ENCODE measurements at places on chromosomes 11 and 22. TPM values are rescaled to one million over a fixed set of nuclear protein-coding genes. Genes with fewer than 3 reads are reported as not detected.

GRCh38 chr11:134762248-134763029, 350.4 kb upstream of the B3GAT1 start:
- DNase-seq = no peak

IGLL1 gene
- total RNA-seq = not detected

DNA sequence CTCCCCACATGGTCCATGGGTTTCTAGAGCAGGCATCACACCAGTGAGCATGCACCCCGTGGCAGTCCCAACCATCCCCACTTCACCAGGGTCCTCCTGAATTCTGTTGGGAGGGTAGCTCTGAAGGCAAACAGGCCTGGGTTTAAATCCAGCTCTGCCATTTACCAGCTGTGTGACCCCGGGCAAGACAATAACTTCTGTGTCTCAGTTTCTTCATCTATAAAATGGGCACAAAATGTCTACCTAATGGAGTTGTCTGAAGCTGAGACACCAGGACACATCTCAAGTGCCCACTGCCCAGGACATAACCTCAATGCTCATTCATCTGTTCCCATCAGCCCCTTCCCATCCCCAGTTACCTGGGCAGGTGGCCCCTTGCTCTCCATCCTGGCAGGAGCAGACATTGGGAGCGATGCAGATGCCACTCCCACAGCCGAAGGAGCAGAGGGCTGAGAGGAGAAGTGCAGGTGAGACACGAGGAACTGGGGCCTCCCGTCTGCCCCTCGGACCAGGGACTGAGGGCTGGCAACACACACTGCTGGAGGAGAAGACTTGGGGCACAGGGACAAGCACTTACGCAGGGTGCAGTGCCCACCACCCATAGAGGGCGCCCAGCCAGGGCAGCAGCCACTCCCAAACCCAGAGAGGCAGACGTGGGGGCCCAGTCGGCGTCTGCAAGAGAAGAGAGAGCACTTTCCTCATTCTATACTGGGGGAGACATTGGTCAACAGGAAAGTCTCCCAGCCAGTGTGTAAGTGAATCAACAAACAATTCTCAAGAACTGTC, 4.0 kb downstream of the VWCE start:
- DNase-seq = no peak

DEUP1 gene
- total RNA-seq = not detected

DNA sequence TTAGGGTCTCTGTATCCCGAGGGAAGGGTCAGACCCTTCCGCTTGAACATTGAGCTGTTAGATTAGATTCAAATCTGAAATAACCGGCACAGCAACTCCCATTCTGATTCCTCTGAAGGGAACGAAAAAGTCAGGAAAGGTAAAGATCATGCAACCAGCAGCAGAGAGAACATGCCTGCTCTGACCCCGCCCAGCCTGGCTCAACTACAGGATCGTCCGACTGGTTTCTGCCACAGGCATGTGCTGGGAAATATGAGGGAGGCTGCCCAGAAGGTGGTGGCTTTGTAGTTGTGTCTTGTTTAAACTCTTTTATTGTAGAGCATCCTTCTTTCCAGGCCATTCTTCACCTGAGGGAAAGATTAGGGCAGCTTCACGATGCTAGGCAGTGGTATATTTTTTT, 5.0 kb upstream of the MTNR1B start:
- no peak for DNase-seq

DNA sequence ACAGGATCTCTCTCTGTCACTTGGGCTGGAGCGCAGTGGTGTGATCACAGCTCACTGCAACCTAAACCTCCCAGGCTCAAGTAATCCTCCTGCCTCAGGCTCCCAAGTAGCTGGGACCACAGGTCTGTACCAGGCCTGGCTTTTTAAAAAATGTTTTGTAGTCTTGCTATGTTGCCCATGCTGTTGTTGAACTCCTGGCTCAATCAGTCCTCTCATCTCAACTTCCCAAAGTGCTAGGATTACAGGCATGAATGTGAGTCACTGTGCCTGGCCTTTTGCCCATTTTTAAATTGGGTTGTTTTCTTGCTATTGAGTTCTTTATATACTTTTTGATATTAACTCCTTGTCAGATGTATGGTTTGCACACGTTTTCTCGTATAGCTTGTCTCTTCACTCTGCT, 33.0 kb upstream of the PITPNB start:
- DNase-seq = peak; percentile 14

DNA sequence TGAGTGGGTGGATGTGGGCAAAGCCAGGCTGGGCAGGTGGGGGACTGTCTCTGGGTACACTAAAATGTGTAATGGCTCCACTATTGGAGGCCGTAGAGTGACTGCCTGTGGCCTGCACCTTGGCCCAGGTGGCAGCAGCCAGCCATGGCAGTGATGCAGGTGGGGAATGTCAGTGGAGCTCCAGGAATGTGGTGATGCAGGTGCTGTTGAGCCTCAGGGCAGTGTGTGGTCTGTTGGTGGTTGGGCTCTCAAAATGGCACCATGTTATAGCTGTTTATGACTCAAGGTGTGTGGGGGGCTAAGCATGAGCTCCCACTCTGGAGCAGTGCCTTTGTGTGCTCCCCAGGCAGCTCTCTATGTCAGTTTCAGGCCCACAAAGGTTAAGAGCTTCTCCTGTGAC, 40.2 kb upstream of the CCDC90B start:
- no peak for DNase-seq

DNA sequence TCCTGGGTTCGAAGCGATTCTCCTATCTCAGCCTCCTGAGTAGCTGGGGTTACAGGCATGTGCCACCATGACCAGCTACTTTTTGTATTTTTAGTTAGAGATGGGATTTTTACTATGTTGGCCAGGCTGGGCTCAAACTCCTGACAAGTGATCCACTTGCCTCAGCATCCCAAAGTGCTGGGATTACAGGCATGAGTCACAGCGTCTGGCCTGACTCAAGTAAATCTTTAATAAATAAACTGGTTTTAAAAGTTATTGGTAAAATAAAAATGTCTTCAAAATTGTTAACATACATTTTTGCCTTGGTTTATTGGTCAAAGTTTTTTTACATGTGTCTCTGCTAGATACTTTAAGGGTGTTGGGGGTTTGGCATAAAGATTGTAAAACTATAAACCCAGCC, 7.3 kb upstream of the PES1 start:
- DNase-seq = no peak

DNA sequence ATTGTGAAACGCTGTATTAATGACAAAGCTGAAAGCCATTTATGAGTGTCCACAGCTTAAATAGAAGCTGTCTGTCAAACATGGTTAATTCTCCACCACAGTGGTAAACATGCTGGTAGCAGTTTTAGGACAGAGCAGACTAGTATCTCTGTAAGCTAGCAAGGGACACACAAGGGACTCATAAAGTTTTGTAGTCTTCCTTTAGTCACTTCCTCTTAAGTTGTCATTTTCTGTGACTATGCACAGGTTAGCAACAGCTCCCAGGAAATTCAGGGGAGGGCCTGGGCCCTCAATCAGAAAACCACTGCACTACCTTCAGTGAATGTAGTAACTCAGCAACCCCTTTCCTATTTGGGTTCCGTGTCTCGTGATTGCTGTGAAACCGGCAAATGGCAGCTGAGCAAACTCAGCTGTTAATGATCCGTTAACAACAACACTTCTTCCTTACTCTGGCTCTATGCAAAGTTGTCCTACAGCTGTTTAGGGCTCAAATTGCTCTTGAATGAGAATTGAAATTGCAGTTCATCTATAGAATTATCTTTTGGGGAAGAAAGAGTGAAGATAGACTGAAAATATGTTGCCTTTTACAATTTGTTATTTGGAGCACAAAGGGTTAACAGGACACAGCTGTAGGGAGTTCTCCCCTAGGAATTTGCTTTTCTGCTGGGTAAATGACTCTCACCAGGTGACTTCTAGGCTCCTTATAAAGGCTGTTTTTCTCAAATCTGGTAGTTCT, at the start of gene MMP26:
MMP26 (plus strand) TSS at position 731 of the 736 bp plus-strand sequence.
- no peak for DNase-seq

DNA sequence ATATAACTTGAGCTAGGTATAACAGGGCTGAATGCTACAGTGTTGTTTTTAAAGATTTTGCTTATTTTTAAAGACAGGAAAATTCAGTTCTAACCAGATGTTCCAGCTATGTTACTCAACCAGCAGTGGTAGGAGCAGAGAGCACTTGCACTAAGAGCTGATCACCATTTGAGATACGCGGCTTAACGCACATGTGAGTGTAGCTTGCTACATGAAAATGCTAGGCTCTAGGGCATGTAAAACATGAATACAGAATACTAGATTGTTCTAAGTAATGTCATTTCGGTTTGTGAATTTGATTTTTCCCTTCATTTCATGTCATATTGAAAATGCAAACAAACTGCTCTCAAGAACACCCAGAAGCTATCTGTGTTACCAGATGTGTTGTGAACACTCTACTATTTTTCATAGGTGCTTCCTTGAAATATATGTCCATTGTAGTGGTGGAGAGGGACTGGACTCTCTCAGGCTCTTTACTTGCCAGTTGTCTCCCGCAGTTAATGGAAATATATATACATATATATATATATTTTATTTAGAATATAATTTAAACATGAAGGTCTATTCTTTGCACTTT, 10.8 kb upstream of the TECTA start:
- no peak for DNase-seq

OR52E8 gene
- not detected for total RNA-seq

ZNRF3 gene
- 6.4 TPM for total RNA-seq

DNA sequence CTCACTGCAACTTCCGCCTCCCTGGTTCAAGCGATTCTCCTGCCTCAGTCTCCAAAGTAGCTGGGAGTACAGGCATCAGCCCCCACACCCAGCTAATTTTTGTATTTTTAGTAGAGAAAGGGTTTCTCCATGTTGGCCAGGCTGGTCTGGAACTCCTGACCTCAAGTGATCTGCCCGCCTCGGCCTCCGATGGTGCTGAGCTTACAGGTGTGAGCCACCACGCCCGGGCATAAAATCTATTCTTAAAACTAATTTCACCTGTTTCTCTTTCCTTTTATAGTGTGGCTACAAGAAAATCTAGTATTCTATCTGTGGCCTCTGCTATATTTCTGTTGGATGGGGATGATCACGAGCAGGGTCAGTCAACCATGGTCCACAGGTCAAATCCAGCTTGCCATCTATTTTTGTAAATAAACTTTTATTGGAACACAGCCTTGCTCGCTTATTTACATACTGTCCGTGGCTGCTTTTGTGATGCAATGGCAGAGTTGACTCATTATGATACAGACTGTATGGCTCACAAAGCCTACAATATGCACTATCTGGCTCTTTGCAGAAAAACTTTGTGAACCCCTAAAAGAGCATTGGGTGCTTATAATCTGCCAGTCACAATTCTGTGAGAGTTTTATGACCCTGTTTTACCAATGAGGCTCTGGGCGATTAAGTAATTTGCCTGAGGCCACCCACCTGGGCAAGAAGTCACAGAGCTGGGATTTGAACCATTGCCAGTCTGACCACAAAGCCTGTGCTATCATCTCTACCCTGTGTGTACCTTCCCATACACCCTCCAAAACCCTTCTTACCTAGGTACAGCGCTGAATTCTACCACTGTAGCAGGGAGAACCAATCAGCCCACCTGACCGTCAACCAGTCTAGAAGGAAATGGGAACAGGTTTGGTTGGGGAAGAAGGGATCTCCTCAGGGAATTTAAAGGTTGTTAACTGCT, 28.3 kb downstream of the SLC1A2 start:
- no peak for DNase-seq

SYT8 gene
- total RNA-seq = not detected

DNA sequence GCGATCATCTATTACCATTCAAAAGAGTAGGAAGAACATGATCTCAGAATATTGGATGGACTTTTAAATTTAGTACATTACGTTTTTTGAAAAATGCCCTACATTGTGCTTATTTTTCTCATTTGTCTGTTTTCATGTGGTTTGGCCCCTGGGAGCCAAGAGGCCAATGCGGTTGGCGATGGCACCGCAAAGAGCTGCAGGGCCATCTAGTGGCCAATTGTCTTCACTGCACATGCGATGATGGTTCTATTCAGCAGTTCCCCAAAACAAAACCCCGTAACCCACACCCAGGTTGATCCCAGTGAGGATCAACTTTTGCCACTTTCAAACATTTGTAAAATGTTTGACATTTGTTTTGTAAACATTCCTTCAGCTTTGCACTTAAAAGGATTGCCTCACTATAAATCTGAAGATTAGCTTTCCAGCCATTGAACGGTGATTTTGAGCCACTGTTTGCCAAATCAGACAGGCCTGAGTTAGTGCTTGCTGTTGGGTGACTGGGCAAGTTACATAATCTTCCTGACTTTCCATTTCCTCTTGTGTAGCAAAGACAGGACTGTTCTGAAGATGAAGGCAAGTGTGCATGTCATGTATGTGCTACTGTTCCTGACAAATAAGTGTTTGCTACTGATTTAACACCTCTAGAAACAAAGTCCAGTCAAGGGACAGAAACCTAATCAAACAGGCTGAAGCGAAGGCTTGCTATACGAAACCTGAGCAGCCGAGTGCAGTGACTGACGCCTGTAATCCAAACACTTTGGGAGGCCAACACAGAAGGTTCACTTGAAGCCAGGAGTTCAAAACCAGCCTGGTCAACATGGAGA, 29.2 kb upstream of the XBP1 start:
- peak; percentile 39 for DNase-seq

SERPIND1 gene
- total RNA-seq = 1.4 TPM

MMP13 gene
- not detected for total RNA-seq

C22orf42 gene
- not detected for total RNA-seq

DNA sequence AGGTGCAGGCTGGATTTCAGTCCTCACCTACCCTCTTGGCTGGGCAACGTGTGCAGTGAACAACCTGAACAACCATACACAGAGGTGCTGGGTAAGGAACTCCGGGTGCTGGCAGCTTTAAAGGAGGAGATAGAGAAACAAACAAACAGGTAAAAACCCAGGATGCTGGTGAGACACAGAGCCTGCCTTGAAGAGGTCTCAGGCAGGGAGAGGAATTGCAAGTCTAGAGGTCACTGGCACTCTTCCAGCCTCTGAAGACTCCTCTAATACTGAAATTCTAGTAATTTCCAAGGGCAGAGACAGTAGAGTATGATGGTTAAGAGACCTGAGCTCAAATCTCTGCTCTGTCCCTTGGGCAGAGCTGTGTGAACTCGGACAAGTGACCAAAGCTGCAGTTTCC, 192.5 kb downstream of the CEP164 start:
- no peak for DNase-seq

- DNase-seq = no peak
Measured at GRCh38 chr11:1403078-1403620, 13.4 kb downstream of the BRSK2 start.

DNA sequence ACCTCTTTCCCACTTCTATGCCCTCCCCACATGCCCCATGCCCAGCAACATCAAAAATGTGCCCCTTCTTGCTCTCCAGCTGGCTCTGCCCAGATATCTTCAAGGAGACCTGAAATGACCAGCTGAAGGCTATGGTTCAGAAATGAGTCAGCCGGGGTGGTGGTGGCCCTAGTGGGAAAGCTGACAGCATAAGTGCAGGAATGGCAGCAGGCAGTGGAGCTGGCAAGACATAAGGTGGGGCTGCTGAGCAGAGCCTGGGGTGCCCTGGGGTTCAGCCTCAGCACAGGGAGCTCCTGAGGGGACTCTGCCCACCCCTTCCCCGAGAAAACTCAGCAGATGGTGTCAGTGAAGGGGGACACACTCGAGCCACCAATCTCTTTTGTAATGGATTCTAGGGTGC, 593.4 kb downstream of the BUD13 start:
- DNase-seq = no peak

SLC16A8 gene
- total RNA-seq = not detected

DRICH1 gene
- total RNA-seq = not detected

LARGE1 gene
- total RNA-seq = 15.4 TPM

BEST1 gene
- not detected for total RNA-seq

SLC22A25 gene
- not detected for total RNA-seq
